ENCODE measurements at places on chromosomes 11 and 22.

- DNase-seq: no peak
Measured at GRCh38 chr11:70786021-70786665, 387.8 kb downstream of the CTTN start.

- peak; percentile 84 for DNase-seq
Measured at GRCh38 chr11:131186629-131187101, 183.8 kb upstream of the NTM start.

DNA sequence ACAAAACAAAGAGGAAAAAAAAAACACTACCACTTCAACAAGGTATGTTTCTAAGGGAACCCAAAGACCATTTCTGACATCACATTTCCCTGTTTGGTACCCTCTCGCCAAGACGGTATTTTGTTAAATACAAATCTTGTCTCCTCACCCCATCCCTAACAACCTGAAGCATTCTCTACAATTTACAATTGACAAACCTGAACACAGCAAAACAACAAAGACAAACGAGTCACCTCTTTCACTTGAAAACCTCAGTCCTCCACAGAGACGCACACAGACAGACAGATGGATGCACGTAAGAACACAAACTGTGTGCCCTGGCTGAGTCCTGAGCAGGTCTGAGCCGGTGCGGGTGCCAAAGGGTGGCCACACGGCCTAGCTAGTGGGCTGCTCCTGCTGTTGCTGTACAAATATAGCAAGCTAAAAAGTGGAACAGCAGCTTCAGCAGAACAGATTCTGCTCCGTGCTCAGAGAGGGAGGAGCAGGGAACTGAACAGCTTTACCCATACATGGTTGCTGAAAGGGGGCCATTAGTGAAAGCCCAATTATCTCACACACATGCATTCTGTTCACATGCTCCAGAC is 28.5 kb downstream of the CELF1 start:
- no peak for DNase-seq

GRCh38 chr11:62054484-62055121 is 69.2 kb upstream of the INCENP start:
- peak; percentile 70 for DNase-seq

- DNase-seq: no peak
Measured at GRCh38 chr11:8389029-8389996, 125.6 kb upstream of the LMO1 start.

DNA sequence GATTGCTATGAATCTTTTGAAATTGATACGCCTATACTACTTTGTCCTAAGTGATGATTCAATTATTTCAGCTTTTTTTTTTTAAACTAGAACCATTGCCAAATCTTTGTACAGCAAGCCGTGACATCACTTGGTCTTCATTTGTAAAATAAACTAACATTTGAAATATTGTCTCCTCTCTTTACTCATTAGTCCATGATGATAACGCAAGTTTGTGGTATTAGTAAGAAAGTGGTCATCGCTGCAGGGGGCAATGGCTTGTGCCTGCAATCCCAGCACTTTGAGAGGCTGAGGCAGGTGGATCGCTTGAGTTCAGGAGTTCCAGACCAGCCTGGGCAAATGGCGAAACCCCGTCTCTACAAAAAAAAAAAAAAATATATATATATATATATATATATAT is 12.9 kb upstream of the ARHGAP42 start:
- no peak for DNase-seq

- DNase-seq: no peak
Measured at GRCh38 chr11:64715756-64716472, 7.1 kb downstream of the NRXN2 start.

Data from GM12865 (cell line).